ENCODE measurements at places on chromosomes 1 and 21. TPM values are rescaled to one million over a fixed set of nuclear protein-coding genes. Genes with fewer than 3 reads are reported as not detected.

Gene KCNH1
- 46.4 TPM for total RNA-seq

Gene PPFIA4
- total RNA-seq = 29.6 TPM

Gene P3H1
- total RNA-seq = 138 TPM

Gene KRTAP21-2
- 1.3 TPM for total RNA-seq

Gene SMIM1
- not detected for total RNA-seq

Gene NGF
- 7.2 TPM for total RNA-seq

Gene AQP10
- total RNA-seq = 0.13 TPM

Gene TESK2
- 5.6 TPM for total RNA-seq

Gene THEM5
- total RNA-seq = not detected

Gene CYP4Z1
- under 0.01 TPM for total RNA-seq

Gene NBPF20
- total RNA-seq = 2.5 TPM

Gene SELL
- total RNA-seq = 1.0 TPM

Gene SPRR2G
- total RNA-seq = not detected

Gene TFF3
- total RNA-seq = not detected

Gene CELA2B
- total RNA-seq = not detected

Gene AMY1A
- not detected for total RNA-seq

Gene IVL
- total RNA-seq = not detected

Gene CTNNBIP1
- 17.2 TPM for total RNA-seq

Gene LRRC71
- total RNA-seq = not detected

Gene CHIA
- not detected for total RNA-seq

Gene SPRR2F
- not detected for total RNA-seq

Gene C21orf91
- 13.2 TPM for total RNA-seq

Data from articular chondrocyte of knee joint (primary cell).